ENCODE measurements at places on chromosomes 7 and 10.

GRCh38 chr10:33876584-33877400 is 542.3 kb upstream of the NRP1 start:
- DNase-seq: no peak

GRCh38 chr10:109924087-109924486 is 776 bp upstream of the XPNPEP1 start:
- DNase-seq: no peak

DNA sequence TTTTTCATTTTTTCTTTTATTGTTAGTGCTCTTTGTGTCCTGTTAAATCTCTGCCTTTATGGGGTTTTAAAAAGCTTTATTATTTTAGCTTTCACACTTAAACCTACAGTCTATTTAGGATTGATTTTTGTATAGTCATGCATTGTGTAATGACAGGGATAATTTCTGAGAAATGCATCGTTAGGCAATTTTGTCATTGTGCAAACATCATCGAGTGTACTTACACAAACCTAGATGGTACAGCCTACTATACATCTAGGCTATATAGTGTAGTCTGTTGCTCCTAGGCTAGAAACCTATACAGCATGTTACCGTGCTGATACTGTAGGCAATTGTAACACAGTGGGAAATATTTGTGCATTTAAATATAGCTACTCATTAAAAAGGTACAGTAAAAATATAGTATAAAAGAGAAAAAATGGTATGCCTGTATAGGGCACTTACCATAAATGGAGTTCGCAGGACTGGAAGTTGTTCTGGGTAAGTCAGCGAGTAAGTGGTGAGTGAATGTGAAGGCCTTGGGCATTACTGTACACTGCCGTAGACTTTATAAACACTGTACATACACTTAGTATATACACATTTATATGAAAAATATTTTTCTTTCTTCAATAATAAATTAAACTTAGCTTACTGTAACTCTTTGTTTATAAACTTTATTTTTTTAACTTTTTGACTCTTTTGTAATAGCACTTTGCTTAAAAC is 16.0 kb downstream of the UBE2D1 start:
- no peak for DNase-seq

DNA sequence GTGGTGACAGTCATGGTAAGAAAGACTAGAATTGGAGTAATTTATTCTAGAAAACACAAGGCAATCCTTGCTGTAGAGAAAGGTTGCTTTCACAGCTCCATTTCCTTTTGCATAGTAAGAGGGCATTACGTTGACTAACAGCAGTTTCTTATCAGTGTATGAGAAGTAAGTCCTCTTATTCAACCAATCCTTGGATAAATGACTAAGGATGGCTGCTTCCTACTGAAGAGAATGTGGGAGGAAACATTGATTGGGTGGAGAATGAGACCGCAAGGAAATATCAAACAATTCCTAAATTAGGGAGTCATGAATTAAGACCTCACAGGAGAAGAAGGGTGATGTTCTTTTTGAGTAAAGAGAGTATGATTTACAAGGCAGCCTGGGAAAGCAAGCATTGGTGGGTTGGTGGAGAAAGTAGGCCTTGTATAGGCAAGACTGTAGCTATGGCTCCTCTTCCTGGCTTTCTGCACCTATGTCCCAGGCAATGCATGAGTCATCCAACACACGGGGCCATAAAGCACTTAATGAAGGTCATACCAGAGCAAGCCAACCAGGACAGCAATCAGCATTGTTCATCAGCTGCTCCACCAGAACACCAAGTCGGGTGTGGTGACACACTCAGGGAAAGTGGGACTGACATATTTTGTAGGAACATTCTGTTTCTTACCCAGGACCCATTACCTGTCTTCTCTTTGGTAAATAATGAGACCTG is 5.6 kb downstream of the MGAM start:
- no peak for DNase-seq

DNA sequence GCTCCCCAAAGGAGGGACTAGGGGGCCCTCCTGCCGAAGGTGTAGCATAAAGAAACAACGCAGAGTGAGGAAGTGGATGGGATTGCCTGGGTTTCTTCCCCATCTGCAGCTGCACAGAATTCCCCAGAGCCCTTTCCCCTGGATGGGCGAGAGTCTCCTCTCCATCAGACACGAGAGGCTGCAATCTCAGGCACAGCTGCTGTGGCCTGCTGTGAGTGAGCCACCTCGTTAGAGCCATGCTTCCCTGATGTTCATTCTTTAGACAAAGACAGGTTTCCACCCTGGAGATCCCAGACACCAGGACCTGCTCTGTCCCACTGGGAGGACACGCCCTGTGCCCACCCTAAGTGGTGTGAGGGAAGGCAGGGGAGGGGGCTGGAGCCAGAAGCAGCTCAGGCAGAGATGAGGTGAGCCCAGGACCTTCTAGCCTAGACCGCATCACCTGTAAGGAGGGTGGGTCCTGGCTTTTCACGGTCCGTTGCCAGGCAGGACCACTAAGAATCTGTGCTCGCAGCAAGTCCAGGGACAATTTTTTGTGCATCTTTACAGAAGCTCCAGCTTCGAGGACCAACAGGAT is 268.6 kb upstream of the TCERG1L start:
- no peak for DNase-seq

DNA sequence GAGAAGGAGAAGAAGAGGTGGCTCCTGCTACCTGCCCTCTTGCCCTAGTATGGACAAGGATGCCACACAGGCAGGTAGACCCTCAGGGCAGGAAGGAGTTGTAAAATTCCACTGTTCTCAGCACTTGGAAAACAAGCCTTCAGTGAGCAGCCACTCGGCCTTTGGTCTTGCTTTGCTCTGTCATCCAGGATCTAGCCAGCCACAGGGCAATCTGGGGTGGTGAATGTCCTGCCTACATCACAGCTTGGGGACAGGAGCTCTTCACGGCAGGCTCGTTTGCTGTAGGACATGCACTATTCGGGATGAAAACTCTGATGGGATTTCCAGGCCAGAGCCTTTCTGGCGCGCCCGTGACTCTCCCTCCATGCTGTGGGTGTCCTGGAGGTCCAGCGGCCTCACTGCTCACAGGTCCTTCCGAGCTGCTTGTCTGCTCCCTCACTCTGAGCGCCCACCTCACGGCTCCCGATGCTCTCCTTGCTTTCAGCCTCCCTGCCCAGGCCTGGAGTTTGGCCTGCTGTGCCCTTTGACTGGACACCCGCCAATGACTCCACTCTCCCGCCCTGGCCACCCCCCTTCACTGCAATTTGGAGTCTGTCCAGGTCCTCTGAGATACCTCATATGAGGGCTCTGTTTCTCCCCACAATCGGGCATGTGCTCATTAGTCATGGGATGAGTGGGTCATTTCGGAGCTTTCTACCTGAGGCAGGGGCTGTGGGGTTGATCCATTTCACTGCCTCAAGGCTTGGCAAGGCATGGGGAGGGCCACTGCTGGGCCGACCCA is 227.2 kb upstream of the GRB10 start:
- no peak for DNase-seq

- no peak for DNase-seq
Measured at GRCh38 chr10:11284291-11285085, 266.8 kb downstream of the CELF2 start.

GRCh38 chr10:98090822-98091221 is 43.6 kb upstream of the R3HCC1L start:
- no peak for DNase-seq

DNA sequence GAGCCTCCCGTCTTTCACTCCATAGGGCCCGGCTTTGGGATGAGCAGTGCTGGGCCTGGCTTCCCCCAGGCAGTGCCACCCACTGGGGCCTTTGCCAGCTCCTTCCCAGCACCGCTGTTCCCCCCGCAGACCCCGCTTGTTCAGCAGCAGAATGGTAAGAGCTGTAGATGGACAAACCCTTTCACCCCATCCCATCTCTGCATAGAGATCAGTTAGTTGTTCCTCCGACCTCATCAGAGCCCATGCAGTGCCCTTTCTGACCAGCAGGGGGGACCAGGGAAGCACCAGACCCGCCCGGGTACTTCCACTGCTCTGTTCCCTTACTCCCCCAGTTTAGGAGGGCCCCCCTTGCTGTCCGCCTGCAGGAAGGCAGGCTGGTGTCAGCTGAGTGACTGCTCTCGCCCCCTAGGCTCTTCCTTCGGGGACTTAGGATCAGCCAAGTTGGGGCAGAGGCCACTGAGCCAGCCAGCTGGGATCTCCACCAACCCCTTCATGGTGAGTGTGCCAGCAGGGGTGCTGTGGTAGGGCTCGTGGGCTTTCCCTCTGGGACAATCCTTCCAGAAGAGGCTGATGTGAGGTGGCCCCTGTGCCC is 9.8 kb downstream of the SAP25 start:
- peak; percentile 90 for DNase-seq

GRCh38 chr7:134357486-134357885 is 40.8 kb upstream of the SLC35B4 start:
- DNase-seq: no peak

- no peak for DNase-seq
Measured at GRCh38 chr7:18200855-18201254, 173.2 kb upstream of the PRPS1L1 start.

- no peak for DNase-seq
Measured at GRCh38 chr10:34109952-34110702, 705.0 kb downstream of the PARD3 start.

DNA sequence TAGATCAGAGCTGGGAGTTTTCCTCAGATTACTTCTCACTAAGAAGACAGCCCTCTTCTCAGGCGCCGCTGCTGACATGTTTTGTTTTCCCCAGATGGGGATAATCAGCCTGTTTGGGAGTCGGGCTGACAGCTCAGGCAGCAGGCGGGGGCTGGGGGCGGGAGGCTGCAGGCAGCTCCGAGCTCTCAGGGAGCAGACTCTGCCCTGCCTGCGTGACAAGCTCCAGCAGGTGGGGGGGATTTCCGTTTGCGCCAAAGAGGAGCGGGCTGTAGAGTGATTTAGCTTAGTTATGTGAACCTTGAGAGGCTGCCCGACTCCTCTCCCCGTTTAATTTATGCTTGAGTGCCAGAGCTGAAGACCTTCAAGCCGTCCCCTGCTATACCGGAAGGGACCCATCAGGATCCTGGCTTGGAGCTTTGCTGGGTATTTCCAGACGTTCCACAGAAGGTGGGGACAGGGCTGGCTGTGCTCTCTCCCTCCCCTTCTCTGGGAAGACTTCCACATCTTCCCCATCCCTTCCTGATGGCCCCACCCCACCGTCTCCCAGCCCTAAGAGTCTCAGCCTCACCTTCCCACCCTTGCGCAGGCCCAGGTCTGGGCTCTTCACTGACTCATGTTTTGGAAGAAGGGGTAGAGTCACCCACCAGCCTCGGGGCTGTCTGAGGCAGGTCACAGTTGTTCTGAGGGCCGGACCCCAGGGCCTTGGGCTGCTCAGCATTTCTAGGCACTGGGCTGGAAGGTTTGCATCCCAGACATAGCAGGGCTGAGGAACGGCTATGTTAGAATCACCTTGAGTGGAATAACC is 24.7 kb upstream of the ADCYAP1R1 start:
- no peak for DNase-seq

DNA sequence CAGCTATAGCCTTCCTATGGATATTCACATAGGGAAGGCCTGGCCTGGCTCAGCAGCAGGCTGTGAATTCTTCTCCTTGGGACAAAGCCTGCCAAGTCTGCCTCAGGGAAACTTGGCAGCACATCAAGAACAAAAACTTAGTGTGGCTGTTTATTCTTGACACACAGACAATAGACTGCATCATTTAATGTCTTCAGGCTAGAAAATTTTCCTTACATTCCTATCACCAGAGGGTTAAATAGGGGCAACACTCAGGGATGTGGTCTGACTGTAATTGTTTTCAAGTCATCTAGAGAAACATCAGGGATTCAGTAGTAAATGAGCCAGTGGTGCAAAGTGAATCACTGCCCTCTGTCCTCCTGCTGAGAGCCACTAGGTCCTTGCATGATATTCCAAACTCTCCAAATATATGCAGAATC is 137.3 kb downstream of the SEMA3C start:
- DNase-seq: no peak

DNA sequence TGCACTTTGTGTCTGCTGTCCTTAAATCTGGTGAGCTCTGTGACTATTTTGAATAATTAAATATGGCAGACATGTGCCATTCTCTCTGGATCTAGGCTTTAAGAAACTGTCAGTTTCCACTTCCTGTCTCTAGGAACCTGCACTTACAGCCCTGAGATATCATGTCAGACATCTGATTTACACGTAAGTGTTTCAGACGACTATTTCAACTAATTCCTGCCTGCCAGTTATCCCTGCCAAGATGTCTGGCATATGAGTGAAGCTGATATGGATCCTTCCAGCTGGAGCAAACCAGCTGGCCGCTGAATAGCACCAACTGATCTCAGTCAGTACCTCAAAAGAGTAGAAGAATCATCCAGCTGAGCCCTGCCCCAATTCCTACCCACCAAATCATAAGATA is 362.2 kb upstream of the SMIM30 start:
- DNase-seq: no peak

- no peak for DNase-seq
Measured at GRCh38 chr10:6463366-6463765, 116.7 kb downstream of the PRKCQ start.

GRCh38 chr7:38461887-38462286 is 169.3 kb downstream of the AMPH start:
- no peak for DNase-seq

GRCh38 chr10:19702215-19702614 is 114.0 kb upstream of the PLXDC2 start:
- DNase-seq: no peak

- DNase-seq: no peak
Measured at GRCh38 chr10:121771966-121772365, 155.9 kb downstream of the ATE1 start.

GRCh38 chr7:108384716-108385483 is 71.3 kb downstream of the NRCAM start:
- no peak for DNase-seq

DNA sequence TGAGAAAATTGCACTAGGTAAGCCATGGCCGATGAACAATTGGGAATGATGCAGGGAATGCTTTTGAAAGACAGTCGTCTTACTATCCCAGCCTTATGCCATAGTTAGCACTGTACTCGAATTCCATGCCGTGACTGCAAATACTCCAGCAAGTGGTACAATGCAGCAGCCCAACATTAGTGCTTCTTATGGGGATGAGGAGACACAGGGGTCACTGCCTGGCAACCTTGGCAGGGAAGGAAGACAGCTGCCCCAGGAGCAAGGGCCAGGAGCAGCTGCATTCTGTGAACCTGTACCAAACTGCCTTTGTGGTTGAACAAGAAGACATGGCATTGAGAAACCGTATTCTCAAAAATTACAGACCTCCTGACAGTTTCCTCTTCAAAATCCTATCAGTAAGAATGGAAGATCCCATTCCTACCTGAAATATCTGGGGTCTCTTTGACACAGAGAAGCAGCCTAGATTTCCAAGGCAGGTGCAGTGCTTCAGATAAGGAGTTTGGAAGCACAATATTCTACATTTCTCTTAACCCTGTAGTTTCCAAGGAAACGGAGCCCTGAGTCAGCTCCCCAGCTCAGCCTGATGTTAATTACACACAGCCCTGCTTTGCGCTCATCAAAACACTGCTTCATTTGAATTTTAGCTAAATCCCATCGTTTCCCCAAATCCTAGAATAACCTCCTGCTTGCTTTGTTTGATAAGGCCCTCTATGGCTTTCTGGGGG is 49.0 kb upstream of the FRMD4A start:
- DNase-seq: no peak

- no peak for DNase-seq
Measured at GRCh38 chr7:149873970-149874643, 338 bp downstream of the ATP6V0E2 start.

GRCh38 chr10:8800426-8800825 is 745.9 kb downstream of the GATA3 start:
- DNase-seq: no peak

All from stimulated activated CD4-positive, alpha-beta T cell treated with anti-CD3 and anti-CD28 coated beads, Interleukin-1b, Interleukin-23, amount 100 ng/mL, for 1 hour (primary cell).